ENCODE measurements at places on chromosomes 2 and 18.
A peak's percentile ranks its signal among the peaks of the same experiment; 100 is the strongest.

- H3K36me3 ChIP-seq, result peaks cover 64% of the 10 kb centered on the region
- H3K4me1 ChIP-seq, result no peaks in the 10 kb centered on the region
- H3K27ac ChIP-seq, result no peak overlapping the region
- no peak for DNase-seq
- no peak overlapping the region for H3K4me3 ChIP-seq
Observed at GRCh38 chr2:232859385-232859916, 10.6 kb upstream of the SNORC start.

- peak; percentile 91 for DNase-seq
- H3K4me1 ChIP-seq, result peaks cover 5% of the 10 kb centered on the region
- H3K36me3 ChIP-seq, result no peaks in the 10 kb centered on the region
- H3K27me3 ChIP-seq, result no peaks in the 10 kb centered on the region
Observed at GRCh38 chr18:74819433-74820059, 221.9 kb downstream of the ZNF407 start.

DNA sequence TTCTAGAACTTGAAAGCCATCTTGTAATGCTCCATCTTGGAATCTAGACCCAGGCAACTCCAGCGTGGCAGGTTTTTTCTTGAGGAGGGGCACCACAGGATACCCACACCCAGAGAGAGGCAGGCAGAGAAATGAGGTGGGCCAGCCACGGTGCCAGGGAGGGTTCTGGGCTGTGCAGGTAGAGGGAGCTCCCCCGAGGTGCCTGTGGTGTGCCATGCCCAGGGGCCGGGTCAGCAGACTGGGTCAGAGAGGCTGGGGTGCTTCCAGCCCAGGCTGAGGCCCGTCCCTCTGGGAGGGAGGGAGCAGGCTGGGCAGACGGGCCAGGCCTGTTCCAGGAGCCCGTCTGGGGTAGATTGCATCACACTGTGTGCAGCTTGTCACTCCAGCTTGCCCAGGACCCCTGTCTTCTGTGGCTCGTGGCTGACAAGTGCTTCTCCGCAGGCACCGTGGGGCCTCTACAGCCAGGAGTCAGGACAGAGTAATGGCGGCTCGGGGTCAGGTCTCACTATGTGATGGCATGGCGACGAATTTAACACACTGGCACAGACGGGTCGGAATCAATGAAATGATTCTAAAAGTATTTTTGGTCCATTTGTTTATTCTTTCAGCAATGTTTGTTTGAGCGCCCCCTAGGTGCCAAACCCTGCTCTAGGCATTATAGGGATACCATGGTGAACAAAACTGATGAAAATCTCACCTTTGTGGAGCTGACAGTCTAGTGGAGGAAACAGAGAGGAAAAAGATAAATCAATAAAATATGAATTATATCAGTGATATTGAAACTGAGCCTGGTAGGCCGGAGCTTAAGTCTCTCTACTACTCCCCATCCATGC lies 144.0 kb downstream of the ACOXL start:
- H3K27ac ChIP-seq, result no peak overlapping the region
- H3K4me3 ChIP-seq, result no peak overlapping the region
- no peaks in the 10 kb centered on the region for H3K27me3 ChIP-seq
- no peaks in the 10 kb centered on the region for H3K4me1 ChIP-seq

- H3K27ac ChIP-seq, result no peak overlapping the region
- no peaks in the 10 kb centered on the region for H3K36me3 ChIP-seq
- DNase-seq, result no peak
- peaks cover 3% of the 10 kb centered on the region for H3K4me1 ChIP-seq
- no peak overlapping the region for H3K4me3 ChIP-seq
- H3K27me3 ChIP-seq, result no peaks in the 10 kb centered on the region
Observed at GRCh38 chr2:62291517-62292137, 95.7 kb downstream of the B3GNT2 start.

- H3K4me1 ChIP-seq, result no peaks in the 10 kb centered on the region
- DNase-seq, result no peak
- H3K27me3 ChIP-seq, result no peaks in the 10 kb centered on the region
- H3K4me3 ChIP-seq, result no peak overlapping the region
- peak overlapping the region; percentile 54 for H3K27ac ChIP-seq
Observed at GRCh38 chr18:34848156-34848555, 138.1 kb downstream of the DTNA start.

- H3K27ac ChIP-seq, result no peak overlapping the region
- DNase-seq, result no peak
- no peaks in the 10 kb centered on the region for H3K4me1 ChIP-seq
- no peak overlapping the region for H3K4me3 ChIP-seq
- no peaks in the 10 kb centered on the region for H3K36me3 ChIP-seq
- no peaks in the 10 kb centered on the region for H3K27me3 ChIP-seq
Observed at GRCh38 chr18:59566533-59566971, 130.7 kb downstream of the CCBE1 start.

- no peak for DNase-seq
- H3K4me1 ChIP-seq, result no peaks in the 10 kb centered on the region
- H3K36me3 ChIP-seq, result no peaks in the 10 kb centered on the region
- no peak overlapping the region for H3K4me3 ChIP-seq
- H3K27me3 ChIP-seq, result no peaks in the 10 kb centered on the region
Observed at GRCh38 chr2:127039387-127040031, 67.4 kb downstream of the BIN1 start.

DNA sequence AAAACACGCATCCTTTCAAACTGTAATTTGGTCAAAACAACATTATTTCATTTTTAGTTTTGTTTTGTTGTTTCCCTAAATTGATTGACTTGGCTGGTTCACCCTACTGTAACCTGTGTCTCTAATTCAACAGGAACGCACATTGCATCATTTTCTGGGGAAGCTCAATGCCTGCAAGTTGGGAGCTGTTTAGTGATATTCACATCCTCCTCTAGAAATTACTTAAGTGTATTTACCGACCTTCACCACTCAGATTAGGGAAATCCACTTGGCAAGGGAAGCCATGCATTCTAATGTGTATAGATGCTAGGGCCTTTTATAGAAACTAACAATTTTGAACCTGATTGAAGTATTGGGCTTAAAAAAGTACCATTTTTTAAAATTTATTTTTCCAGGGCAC lies 7.3 kb upstream of the TPO start:
- DNase-seq, result no peak
- H3K4me1 ChIP-seq, result no peaks in the 10 kb centered on the region
- H3K27ac ChIP-seq, result no peak overlapping the region

GRCh38 chr2:127679680-127680361 lies 4.5 kb upstream of the LIMS2 start:
- no peaks in the 10 kb centered on the region for H3K4me1 ChIP-seq
- H3K27me3 ChIP-seq, result peaks cover 34% of the 10 kb centered on the region
- H3K36me3 ChIP-seq, result no peaks in the 10 kb centered on the region
- H3K4me3 ChIP-seq, result no peak overlapping the region
- peak; percentile 48 for DNase-seq

DNA sequence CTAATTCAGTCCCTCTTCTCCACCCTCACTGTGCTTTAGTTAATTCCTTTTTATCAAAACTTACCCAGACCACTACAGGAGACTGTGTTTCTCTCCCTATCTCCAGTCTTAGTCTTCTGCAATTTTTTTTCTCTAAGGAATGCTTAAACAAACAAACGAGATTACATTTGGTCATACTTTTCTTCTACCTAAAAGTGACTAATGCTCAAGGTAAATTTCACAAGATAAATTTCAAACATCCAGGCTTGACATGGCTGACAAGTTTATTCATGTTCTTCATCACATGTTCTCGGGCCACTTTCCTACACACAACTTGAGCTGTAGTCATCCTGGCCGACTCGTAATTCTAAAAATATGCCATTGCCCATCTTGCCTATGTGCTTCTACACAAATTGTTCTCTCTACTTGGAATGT lies 23.2 kb upstream of the ACSL3 start:
- H3K27ac ChIP-seq, result no peak overlapping the region
- peaks cover 5% of the 10 kb centered on the region for H3K27me3 ChIP-seq
- no peak for DNase-seq
- H3K36me3 ChIP-seq, result no peaks in the 10 kb centered on the region

DNA sequence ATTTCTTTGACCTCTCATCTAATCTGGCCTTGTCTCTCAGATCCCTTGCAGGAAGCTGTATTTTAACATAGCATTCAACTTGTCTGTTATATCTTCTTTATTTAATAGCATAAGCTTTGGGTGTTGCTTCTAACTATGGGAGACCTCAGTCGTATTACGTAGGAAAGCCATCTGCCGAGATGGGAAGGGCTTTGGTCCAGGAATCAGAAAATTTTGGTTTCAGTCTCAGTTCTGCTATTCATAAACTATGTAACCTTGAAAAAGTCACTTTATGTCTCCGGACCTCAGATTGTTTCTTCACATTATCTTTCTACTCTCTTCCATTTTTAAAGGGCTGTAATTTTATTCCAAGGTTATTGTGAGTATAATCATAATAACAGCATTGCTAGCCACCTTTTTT lies 297.7 kb downstream of the SATB2 start:
- no peak overlapping the region for H3K4me3 ChIP-seq
- no peaks in the 10 kb centered on the region for H3K4me1 ChIP-seq
- no peaks in the 10 kb centered on the region for H3K36me3 ChIP-seq
- no peak for DNase-seq
- no peaks in the 10 kb centered on the region for H3K27me3 ChIP-seq
- no peak overlapping the region for H3K27ac ChIP-seq

DNA sequence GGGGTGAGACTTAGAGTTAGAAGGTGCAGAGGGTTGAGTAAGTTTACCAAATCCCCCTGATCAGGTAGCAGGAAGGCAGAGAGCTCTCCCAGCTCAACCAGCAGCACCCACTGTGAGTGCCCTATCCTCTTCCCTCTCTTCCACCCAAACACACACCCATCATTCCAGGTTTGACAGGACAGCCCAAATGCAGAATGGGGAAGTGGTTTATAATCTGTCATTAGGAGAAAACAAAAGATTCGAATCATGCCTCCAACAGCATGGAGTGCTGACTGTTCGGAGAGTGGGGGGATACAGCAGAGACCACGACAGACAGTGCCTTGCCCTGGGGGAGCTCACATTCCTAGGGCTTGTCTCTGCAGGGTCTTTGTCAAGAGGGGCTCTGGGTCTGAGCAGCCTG lies 11.7 kb downstream of the CXCR2 start:
- H3K27me3 ChIP-seq, result no peaks in the 10 kb centered on the region
- H3K36me3 ChIP-seq, result no peaks in the 10 kb centered on the region
- H3K27ac ChIP-seq, result no peak overlapping the region

GRCh38 chr18:45566025-45566740 lies 49.1 kb upstream of the SLC14A2 start:
- H3K27me3 ChIP-seq, result no peaks in the 10 kb centered on the region
- DNase-seq, result no peak
- peaks cover 8% of the 10 kb centered on the region for H3K4me1 ChIP-seq
- no peaks in the 10 kb centered on the region for H3K36me3 ChIP-seq
- H3K27ac ChIP-seq, result no peak overlapping the region

GRCh38 chr2:138752197-138752956 lies 27.8 kb downstream of the NXPH2 start:
- H3K4me1 ChIP-seq, result no peaks in the 10 kb centered on the region
- H3K27ac ChIP-seq, result no peak overlapping the region
- H3K27me3 ChIP-seq, result no peaks in the 10 kb centered on the region
- H3K4me3 ChIP-seq, result no peak overlapping the region
- no peaks in the 10 kb centered on the region for H3K36me3 ChIP-seq

- no peaks in the 10 kb centered on the region for H3K4me1 ChIP-seq
- no peaks in the 10 kb centered on the region for H3K27me3 ChIP-seq
- no peak for DNase-seq
- H3K27ac ChIP-seq, result no peak overlapping the region
Observed at GRCh38 chr2:6181926-6182325, 489.7 kb downstream of the SOX11 start.

DNA sequence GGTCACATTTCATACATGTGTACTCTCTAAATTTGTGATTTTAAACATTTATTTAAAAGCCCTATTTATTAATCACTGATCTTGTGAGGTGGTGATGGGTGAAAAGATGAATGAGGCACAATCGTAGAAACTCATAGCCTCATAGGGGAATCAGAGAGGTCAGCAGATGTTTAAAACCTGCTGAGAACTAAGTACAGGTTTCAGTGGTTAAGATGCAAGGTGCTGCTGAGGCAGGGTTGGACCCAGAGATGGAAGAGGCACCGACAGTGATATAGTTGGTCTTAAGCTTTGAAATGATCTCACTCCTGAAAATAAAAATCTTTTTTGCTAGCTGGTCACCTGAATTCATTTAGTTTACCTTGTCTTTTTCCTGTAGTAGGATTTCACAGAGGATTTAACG lies 49.6 kb downstream of the LINC00305 start:
- H3K27ac ChIP-seq, result no peak overlapping the region
- H3K27me3 ChIP-seq, result no peaks in the 10 kb centered on the region
- peaks cover 3% of the 10 kb centered on the region for H3K4me1 ChIP-seq
- DNase-seq, result no peak
- H3K36me3 ChIP-seq, result no peaks in the 10 kb centered on the region

- H3K27me3 ChIP-seq, result no peaks in the 10 kb centered on the region
- H3K4me1 ChIP-seq, result no peaks in the 10 kb centered on the region
- H3K27ac ChIP-seq, result no peak overlapping the region
- no peak for DNase-seq
- no peak overlapping the region for H3K4me3 ChIP-seq
- H3K36me3 ChIP-seq, result no peaks in the 10 kb centered on the region
Observed at GRCh38 chr2:173854840-173855239, 110.3 kb downstream of the SP3 start.

- no peak overlapping the region for H3K27ac ChIP-seq
- H3K27me3 ChIP-seq, result no peaks in the 10 kb centered on the region
- no peak for DNase-seq
Observed at GRCh38 chr18:66508937-66509336, 95.0 kb downstream of the CDH19 start.

DNA sequence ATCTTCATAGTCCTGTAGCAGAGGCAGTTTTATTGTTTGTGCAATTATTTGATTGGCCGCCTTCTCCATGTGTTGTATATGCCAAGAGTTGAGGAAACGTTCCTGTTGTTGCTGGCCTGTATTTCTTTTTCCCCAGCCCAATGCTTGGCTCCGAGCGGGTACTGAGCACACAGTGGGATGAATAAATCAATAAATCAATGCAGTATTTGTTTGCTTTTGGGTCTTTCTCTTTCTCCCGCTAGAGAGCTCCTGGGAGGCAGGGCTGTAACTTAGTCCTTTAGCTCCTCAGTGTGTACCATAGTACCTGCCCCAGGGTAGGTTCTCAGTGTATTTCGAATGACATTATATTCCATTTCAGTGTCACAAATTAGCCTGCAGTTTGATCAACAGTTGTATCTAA lies 71.8 kb downstream of the ICOS start:
- H3K4me3 ChIP-seq, result no peak overlapping the region
- no peak overlapping the region for H3K27ac ChIP-seq
- no peak for DNase-seq
- H3K4me1 ChIP-seq, result peaks cover 3% of the 10 kb centered on the region
- no peaks in the 10 kb centered on the region for H3K27me3 ChIP-seq

DNA sequence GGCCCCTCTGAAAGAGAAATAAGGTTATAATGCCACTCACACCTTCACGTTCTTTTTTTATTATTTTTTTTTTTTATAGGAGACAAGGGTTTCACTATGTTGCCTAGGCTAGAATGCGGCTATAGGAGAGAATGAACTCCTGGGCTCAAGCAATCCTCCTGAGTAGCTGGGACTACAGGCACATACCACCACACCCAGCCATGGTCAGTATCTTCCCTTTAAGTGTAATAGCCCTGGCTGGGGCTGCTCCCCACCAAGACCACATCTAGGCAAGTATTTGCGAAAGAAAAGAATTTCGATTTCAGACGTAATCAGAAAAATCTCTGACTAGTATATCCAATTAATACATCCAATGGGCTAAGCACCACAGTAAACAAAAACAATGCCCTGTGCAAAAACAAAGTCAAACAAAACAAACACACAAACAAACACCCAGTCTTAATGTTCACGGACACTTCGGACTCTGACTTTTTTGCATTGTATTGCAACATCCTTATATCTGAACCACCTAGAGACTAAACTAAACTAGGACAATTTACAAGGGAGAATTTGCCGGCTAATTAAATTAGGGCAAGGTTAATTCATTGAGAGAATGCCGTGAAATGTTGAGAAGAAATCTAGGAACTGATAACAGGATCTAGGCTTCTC lies 49.6 kb upstream of the TLK1 start:
- H3K27ac ChIP-seq, result no peak overlapping the region
- peaks cover 3% of the 10 kb centered on the region for H3K4me1 ChIP-seq
- H3K36me3 ChIP-seq, result no peaks in the 10 kb centered on the region
- H3K27me3 ChIP-seq, result no peaks in the 10 kb centered on the region
- H3K4me3 ChIP-seq, result no peak overlapping the region
